Endothelial cell of umbilical vein (primary cell): ENCODE measurements at places on chromosomes 12 and 14. TPM values are rescaled to one million over a fixed set of nuclear protein-coding genes. Genes with fewer than 3 reads are reported as not detected.

KRT73 gene
- total RNA-seq = not detected in 2 replicates

GLT1D1 gene
- not detected in 2 replicates for total RNA-seq

SYNDIG1L gene
- not detected in 2 replicates for total RNA-seq

VWF gene
- 1,882 and 2,328 TPM in 2 replicates for total RNA-seq

GPR137C gene
- 3.8 and 5.7 TPM in 2 replicates for total RNA-seq

PRH2 gene
- not detected in 2 replicates for total RNA-seq

CD163 gene
- not detected in 2 replicates for total RNA-seq

MLXIP gene
- total RNA-seq = 65.5 and 72.5 TPM in 2 replicates

SLC5A8 gene
- not detected in 2 replicates for total RNA-seq

NOC4L gene
- 28.0 and 29.4 TPM in 2 replicates for total RNA-seq

TMEM121 gene
- total RNA-seq = 4.8 and 5.3 TPM in 2 replicates

PRB2 gene
- not detected in 2 replicates for total RNA-seq
